ENCODE measurements at places on chromosomes 6 and 20.
A peak's percentile ranks its signal among the peaks of the same experiment; 100 is the strongest.

- DNase-seq: no peak
These were observed 23.4 kb upstream of the RNF144B start for GRCh38 chr6:18363746-18364145.

GRCh38 chr6:124064317-124065113 is 260.9 kb downstream of the NKAIN2 start:
- DNase-seq: no peak

DNA sequence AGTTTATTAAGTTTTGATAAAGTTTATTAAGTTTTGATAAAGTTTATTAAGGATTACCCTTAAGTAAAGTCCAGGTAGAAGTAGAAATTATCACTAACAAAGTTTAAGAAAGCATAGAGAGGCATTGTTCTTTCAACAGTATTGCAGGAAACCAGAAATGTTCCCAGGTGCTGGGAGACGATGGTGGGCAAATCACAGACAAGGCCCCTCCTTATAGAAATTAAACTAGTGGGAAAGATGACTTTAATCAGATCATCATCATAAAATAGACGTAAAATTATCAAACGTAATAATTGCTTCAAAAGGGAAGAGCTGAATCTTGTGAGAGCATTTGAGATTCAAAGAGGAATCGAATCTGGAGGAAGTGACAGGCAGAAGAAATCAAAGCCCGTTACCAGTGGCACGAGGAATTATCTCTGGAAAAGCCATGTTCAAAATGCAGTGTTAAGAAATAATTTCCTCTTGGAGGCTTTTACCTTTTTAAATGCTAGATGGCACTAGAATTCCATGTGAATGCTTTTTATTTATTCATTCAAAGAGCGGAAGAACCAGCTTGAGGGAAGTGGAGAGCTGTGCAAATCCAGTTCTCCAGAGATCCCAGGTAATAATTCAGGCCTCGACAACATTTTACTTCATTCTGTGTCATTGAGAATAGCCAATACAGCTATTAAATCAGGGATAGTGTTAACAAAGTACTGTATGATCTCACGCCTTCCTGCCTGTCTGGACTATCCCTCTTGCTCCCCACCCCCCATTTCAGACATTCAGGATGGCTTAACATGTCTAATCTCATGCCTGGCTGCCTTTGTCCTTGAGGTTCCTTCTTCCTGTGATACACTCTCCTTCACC is 1.0 kb upstream of the APMAP start:
- no peak for DNase-seq

DNA sequence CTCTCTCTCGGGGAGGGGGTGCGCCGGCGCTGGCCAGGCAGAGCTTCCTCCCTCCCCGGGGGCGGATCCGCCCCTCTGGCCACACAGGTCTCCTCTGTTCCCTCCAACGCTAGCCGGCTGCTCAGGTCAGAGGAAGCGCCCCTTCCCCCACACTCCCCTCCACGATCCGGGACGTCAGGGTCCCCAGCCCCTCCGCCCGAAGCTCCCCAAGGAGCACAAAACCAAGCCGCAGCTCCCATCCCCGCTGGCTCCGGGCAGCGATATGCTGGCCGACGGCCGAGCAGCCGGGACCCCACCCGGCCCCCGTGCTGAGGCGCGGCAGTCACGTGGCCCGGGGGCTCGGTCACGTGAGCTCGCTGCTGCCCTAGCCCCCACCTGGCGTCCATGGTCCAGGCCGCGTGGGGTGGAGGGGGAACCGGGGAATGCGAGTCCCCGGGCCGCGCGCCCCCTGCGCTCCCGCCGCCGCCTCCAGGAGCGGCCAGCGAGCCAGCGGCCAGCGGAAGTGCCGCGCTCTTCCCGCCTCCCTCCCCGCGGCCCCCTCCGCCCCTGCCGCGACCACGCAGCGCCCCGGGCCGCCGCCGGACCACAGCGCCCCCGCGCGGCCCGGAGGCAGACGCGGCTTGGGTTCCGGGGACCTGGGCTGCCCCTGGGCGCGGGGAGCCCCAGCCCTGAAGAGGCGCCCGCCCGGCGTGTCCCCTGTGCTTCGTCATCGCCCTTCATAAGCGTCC is at the start of gene SLC35B2:
SLC35B2 (minus strand) TSS at position 504 of the 728 bp plus-strand sequence; CDS start at position 386, 118 bp downstream.
- peak; percentile 87 for DNase-seq

GRCh38 chr20:63898882-63899558 is 4.1 kb downstream of the DNAJC5 start:
- DNase-seq: no peak

DNA sequence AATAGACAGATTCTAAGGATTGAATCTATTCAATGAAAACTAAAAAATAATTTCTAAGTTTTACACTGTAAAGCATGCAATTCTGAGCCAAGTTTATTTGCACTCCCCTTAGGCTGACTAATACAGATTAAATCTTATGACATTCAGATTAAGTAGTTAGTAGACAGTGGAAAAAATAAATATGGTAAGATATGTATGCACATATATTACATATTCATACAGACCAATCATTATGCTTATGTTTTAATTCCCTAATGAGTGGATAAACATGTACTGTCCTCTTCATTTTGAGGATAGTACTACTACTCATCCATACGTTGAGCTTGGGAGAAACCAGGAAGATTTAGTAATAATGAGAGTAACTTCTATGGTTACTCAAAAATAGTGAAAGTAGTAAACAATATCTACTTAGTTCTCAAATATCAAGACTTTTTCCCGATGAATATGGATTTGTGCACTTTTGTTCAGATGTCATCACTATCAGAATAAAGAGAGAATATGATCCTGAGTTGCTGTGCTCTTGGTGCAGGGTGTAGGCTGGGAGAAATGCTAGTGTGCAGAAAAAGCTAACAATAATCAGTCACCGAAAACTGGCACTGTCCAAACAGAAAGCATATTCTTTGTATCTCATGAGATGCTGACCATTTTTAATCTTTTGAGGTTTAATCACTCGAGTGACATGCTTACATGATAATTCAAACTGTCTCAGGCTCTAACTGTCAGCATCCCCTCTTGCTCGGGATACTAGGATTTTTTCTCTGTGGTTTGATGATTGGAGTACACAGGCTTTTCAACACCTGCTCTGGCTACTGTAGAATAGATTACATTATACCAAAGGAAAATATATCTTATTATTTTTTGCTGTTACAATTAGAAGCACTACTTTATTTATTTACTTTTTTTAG is 111.6 kb downstream of the EPHA7 start:
- no peak for DNase-seq

- peak; percentile 40 for DNase-seq
These were observed 909 bp downstream of the DNAAF9 start for GRCh38 chr20:3406481-3407039.

GRCh38 chr6:42136508-42137193 is 5.8 kb downstream of the C6orf132 start:
- peak; percentile 67 for DNase-seq

DNA sequence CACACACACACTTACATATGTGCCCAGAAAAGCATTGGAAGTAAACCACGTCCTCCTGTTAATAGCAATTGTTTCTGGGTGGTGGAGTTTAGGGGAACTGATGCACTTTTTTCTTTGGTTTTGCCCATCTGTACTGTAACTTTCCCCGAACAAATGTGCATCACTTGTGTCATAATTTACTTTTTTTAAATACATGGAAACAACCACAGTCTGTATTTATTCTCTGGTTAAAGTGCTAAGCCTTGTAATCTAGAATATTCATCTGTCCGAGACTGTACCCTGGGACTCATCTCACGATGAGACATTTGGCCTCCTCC is 61.5 kb upstream of the CD93 start:
- DNase-seq: no peak

DNA sequence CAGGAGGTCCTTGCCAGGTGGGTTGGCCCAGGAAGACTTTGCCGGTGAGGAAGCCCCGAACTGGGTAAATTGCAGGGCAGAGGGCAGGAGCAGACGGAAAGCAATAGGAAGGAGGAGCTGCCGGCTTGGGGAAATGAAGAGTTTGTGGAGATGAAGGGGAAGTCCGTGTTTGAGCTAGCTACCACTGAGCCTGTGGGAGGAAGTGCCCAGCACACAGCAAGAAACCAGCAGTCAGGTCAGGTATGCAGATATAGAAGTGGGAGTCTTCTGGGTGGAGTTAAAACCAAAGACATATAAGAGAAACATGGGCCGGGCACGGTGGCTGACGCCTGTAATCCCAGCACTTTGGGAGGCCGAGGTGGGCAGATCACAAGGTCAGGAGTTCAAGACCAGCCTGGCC is 34.7 kb downstream of the CD24 start:
- DNase-seq: no peak

GRCh38 chr20:26209171-26209941 is 512.7 kb upstream of the ZNF337 start:
- peak; percentile 48 for DNase-seq

Data from glutamatergic neuron (in vitro differentiated cells).